ENCODE measurements at places on chromosomes 5 and 9. TPM values are rescaled to one million over a fixed set of nuclear protein-coding genes. Genes with fewer than 3 reads are reported as not detected.

C5orf34 gene
- total RNA-seq = 5.2 TPM

NR2F1 gene
- total RNA-seq = 3.3 TPM

ADGRD2 gene
- total RNA-seq = not detected

IFNA13 gene
- not detected for total RNA-seq

CCNJL gene
- 17.0 TPM for total RNA-seq

TMEM215 gene
- total RNA-seq = not detected

ZDHHC12 gene
- total RNA-seq = 61.3 TPM

DNA sequence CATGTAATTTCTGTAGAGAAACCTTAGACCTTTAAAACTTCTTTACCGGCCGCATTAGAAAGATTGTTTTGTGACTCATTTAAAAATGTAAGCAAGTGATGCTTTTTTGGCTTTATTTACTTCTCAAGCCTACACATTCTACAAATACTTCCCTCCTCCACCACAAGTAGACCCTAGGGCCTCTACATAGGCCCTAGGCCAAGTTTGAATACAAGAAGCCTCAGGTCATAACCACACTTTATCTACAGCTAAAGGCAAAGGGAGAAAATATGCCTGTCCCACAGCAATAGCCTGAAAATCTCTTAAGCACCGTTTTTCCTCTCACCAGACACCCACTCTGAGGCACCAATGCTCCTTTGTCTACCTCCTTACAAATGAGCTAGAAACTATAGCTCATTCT, 53.9 kb downstream of the CSNK1A1 start:
- DNase-seq = no peak

GRCh38 chr5:8601831-8602354, 732.9 kb downstream of the MTRR start:
- no peak for DNase-seq

GRCh38 chr9:37859043-37859442, 44.9 kb downstream of the SLC25A51 start:
- DNase-seq = peak; percentile 4

GRCh38 chr5:148333262-148333849, 2.0 kb upstream of the SPINK9 start:
- no peak for DNase-seq

GRCh38 chr5:135533794-135534193, 2.0 kb downstream of the NEUROG1 start:
- no peak for DNase-seq

DNA sequence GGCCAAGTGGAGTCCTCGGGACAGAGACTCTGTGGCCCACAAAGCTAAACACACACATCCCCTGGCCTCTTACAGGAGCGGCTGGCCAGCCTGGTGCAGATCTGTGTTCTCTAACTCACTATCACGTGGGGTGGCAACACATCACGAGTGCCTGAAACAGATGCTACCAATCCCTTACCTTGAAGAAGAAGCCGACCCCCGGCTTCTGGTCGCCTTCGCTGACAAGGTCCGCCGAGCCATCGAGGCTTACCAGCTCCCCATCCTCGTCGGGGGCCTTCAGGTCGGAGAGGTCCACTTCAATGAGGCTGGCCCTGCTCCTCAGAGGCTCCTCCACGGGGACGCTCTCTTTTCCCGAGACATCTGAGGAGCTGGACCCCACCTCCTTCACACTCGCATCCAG, 86.7 kb downstream of the CAMSAP1 start:
- DNase-seq = no peak

All from mammary epithelial cell (primary cell).